ENCODE measurements at places on chromosomes 12 and 14. TPM values are rescaled to one million over a fixed set of nuclear protein-coding genes. Genes with fewer than 3 reads are reported as not detected.

PLD4 gene
- not detected for total RNA-seq

DNA sequence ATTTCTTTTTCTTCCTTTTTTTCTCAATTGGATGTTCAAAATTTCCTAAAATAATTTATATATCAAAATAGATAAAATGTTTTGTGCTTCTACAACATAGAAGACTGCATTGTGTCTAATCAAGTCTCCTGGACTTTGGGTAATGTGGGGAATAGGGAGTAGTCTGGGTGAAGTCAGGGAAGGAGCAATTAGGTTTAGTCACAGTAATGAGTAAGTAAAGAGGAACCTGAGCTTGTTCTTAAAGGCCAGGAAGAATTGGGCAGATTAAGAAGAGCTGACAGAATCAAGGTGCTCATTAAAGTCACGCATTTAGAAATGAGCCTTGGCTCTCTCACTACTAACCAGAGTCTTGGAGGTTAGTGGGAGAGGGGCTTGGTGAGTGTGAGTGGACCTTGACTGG, 233.3 kb upstream of the SSTR1 start:
- H3K27ac ChIP-seq: no peak overlapping the region
- DNase-seq: no peak
- H3K36me3 ChIP-seq: no peaks in the 10 kb centered on the region
- no peak overlapping the region for H3K4me3 ChIP-seq
- H3K4me1 ChIP-seq: no peaks in the 10 kb centered on the region

- H3K36me3 ChIP-seq: peaks cover 3% of the 10 kb centered on the region
- H3K27me3 ChIP-seq: no peaks in the 10 kb centered on the region
- no peak for DNase-seq
- H3K4me3 ChIP-seq: no peak overlapping the region
- no peaks in the 10 kb centered on the region for H3K4me1 ChIP-seq
Measured at GRCh38 chr14:88632512-88632911, 69.7 kb downstream of the ZC3H14 start.

DNA sequence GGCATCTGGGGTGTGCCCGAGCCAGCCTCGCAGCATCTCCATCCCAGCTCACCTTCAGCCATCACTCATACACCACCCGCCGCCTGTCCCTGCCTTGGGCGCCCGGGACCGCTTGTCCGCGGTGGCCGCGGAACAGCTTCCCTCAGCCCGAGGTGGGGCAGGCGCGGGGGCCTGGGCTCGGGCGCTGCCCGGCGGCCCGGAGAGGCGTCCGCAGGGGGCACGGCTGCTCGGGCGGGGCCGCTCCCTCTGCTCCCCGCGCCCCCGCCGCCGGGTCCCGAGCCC, 430 bp downstream of the SLC41A2 start:
- peak; percentile 47 for DNase-seq
- peak overlapping the region; percentile 73 for H3K4me3 ChIP-seq
- H3K36me3 ChIP-seq: peaks cover 2% of the 10 kb centered on the region
- peak overlapping the region; percentile 17 for H3K27ac ChIP-seq
- H3K4me1 ChIP-seq: peaks cover 23% of the 10 kb centered on the region

- no peaks in the 10 kb centered on the region for H3K4me1 ChIP-seq
- no peak overlapping the region for H3K27ac ChIP-seq
- peaks cover 4% of the 10 kb centered on the region for H3K27me3 ChIP-seq
- H3K36me3 ChIP-seq: no peaks in the 10 kb centered on the region
- DNase-seq: no peak
Measured at GRCh38 chr12:70639535-70639934, 2.3 kb upstream of the PTPRB start.

- no peak for DNase-seq
- no peak overlapping the region for H3K4me3 ChIP-seq
- H3K27ac ChIP-seq: no peak overlapping the region
- H3K4me1 ChIP-seq: no peaks in the 10 kb centered on the region
- no peaks in the 10 kb centered on the region for H3K36me3 ChIP-seq
Measured at GRCh38 chr12:77161944-77162343, 96.6 kb upstream of the E2F7 start.

GRCh38 chr14:96094211-96094610, 55.0 kb downstream of the C14orf132 start:
- no peak overlapping the region for H3K4me3 ChIP-seq
- H3K36me3 ChIP-seq: no peaks in the 10 kb centered on the region
- no peaks in the 10 kb centered on the region for H3K4me1 ChIP-seq
- H3K27me3 ChIP-seq: peaks cover 2% of the 10 kb centered on the region
- H3K27ac ChIP-seq: no peak overlapping the region
- no peak for DNase-seq

All from activated CD8-positive, alpha-beta memory T cell treated with anti-CD3 and anti-CD28 coated beads, Interleukin-2, amount 10 ng/mL, durations not matched to agents 7 days and 5 days (primary cell).